ENCODE measurements at places on chromosomes 5 and 9.

- no peak for DNase-seq
Observed at GRCh38 chr9:128120741-128121465, 6.6 kb downstream of the PTGES2 start.

- DNase-seq: no peak
Observed at GRCh38 chr5:58469896-58470295, 10.0 kb upstream of the PLK2 start.

DNA sequence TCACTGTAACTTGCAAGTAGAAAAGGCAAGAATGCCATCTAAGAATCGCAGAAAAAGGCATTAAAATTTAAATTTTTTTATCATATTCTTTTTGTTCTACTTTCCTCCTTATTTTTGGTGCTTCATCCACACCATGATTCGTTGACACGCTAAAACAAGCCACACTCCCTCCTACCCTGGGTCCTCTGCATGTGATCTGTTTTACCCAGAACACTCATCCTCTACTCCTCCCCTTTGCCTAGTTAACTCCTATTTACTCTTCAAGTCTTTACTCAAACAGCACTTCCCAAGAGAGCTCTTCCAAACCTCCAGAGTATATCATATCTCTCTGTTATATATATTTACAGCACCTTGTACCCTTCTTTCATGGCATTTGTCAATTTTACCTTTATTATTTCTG lies 61.4 kb upstream of the SRP19 start:
- no peak for DNase-seq

GRCh38 chr9:93096131-93096802 lies at the start of gene CARD19:
Gene CARD19, plus strand, starts transcription at chr9:93096217. Its CDS starts 129 bp downstream, at chr9:93096346.
- DNase-seq: peak; percentile 60
